CD8-positive, alpha-beta T cell (primary cell): ENCODE measurements at places on chromosomes 3 and 15.

- DNase-seq, result no peak
Observed at GRCh38 chr3:5227812-5228211, 40.3 kb downstream of the EDEM1 start.

DNA sequence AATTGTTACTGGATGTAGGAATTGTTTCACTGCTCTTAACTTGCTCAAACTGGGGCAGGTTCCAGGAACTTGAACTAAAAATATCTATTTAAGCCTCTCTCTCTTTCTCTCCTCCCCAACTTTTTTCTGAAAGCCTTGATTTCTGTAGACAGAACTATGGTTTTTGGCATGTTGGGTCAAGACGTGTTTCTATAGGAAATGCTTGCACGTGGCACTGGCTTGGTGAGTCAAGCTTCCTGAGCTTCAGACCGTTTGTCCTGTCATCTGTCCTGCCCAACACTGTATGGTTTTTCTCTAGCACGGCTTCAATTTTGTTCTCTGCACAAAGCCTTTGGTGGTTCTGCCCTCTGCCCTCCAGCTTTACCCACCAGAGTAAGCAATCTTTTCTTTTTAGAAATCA, 13.5 kb downstream of the EAF1 start:
- DNase-seq, result no peak

GRCh38 chr15:61201322-61201721, 27.8 kb downstream of the RORA start:
- DNase-seq, result no peak

- no peak for DNase-seq
Observed at GRCh38 chr3:46719044-46719565, 1.4 kb upstream of the PRSS50 start.

- DNase-seq, result no peak
Observed at GRCh38 chr3:114144909-114145688, 33.8 kb downstream of the DRD3 start.
